ENCODE measurements at places on chromosomes 2 and 18.

DNA sequence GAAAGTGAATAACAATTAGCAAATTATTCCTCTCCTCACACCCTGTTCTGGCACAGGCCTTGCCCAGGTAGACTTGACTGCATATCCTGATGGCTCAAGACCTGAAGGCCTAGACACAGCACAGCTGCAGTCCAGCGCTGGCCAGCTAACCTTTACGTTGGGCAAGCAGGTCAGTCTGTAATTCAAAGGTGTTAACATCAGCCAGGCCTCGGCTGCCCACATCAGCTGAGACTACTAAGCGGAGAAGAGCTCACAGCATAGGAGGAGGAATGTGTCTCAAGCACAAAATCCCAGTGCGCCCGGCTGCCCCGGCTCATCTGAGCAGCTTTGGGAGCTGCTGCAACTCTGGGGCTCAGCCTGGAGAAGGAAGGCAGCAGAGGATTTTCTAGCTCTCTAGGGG lies 33.5 kb upstream of the OTOF start:
- DNase-seq: no peak

DNA sequence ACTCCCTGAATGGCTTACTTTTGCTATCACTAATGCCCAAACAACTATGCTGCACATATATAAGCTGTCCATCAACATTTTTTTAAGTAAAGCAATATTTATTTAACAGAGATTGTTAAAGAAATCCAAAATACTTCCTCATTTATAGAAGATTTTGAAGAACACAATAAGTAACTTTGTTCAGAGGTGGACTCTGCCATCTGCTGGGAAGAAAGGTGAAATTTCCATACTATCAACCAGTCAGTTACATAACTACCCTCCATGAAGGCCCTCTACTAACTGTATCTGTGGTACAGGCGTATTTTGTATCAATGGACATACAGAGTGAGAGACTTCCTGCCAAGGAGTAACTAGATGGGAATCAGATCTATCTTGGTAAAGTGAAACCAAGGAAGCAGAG lies 106.0 kb downstream of the DTNB start:
- DNase-seq: no peak

GRCh38 chr18:10951631-10952544 lies 197.5 kb downstream of the PIEZO2 start:
- DNase-seq: no peak

DNA sequence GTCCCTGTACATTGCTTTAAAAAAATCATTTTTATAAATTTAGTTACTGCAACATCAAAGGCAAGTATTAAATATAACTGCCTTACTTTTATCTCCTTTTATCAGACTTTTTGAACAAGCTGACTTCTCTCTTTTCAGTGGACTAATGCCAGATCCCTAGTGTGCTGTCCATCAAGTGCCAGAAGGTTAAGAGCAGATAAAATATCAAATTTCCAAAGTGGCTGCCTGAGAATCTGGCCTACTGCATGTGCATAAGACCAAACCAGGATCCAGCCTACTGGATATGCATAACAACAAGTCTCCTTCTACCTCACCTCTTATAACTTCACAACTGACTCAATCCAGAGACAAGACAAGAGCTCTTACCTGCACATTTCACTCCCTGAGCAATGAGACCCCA lies 59.8 kb upstream of the CHRNA1 start:
- no peak for DNase-seq

GRCh38 chr2:25430556-25430955 lies 88.8 kb upstream of the DNMT3A start:
- DNase-seq: no peak

DNA sequence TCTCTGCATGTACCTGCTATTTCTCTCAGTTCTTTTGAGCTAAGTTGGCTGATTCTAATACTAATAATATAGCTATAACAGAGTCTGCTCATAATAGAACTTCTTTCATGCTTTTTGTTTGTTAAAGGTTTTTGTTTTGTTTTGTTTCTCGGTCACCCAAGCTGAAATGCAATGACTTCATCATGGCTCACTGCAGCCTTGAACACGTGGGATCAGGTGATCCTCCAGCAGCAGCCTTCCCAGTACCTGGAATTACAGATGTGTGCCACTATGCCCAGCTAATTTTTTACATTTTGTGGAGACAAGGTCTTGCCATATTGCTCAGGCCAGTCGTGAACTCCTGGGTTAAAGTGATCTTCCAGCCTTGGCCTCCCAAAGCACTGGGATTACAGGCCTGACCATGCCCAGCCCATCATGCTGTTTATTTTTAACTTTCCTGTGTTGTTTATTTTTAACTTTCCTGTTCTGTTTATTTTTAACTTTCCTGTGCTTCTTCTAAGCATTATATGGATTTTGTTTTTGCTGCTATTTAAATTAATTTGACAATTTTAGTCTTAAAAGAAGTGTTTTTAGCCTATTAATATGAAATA lies 763.8 kb upstream of the CDH7 start:
- DNase-seq: no peak

DNA sequence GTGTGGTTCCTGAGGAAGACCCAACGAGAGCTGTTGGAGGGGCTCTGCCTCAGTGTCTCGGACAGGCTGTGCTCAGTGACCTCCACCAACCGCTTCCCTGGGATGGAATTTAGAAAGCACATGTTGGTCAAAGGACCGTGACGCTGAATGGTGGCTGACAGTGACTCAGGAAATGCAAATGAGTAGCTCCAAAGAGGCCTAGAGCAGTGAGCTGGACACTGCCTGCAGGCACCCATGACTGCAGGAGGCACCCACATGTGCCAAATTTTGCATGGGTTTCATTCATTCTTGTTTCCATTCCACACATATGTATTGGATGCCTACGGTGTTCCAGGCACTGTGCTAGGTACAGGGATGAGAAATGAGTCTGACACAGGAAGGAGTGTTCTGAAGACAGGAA lies 46.4 kb downstream of the ACKR3 start:
- DNase-seq: no peak

GRCh38 chr2:6384341-6384740 lies 481.4 kb downstream of the CMPK2 start:
- no peak for DNase-seq

DNA sequence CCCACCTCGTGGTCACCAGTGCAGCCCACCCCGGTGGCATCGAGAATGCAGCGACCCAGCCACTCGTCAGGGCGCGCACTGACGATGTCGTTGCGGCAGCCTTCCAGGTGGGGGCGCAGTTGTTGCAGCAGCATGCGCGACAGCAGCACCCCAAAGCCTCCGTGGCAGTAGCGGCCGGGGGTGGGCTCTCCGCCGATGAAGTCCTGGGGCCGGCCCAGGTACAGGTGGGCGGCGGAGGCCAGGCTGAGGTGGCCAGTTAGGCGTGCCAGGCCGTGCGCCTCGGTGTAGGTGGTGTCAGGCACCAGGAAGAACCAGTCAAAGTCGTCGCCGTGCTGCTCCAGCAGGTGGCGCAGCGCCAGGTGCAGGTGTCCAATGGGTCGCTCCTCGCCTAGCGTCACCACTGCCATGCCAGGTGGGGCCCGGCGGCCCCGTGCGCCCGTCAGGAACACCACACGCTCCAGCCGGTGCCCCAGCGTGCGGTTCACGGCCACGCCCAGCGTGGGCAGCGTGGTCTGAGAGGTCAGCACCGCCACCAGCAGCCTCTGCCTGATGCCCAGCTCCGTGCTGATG lies 1.9 kb downstream of the CHPF start:
- DNase-seq: peak; percentile 67

DNA sequence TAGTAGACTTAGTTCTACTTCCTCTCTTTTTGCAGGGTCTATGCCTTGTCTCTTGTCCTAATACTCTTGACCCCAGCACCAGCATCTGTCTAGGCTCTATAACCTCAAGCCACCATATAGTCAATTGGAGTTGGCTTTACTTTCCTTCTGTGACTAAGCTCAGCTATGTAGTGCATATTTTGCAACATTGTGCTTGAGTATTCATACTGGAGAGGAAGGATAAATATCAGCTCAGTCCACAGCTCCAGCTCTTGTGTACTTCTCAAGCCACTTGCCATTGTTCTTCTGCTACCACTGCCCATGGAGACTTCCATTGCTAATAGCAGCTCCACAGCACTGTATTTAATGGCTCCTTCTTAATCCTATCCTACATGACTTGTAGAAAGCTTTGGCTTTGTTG lies 35.5 kb upstream of the CD28 start:
- DNase-seq: no peak

GRCh38 chr2:241804326-241805229 lies 4.4 kb upstream of the NEU4 start:
- DNase-seq: no peak

GRCh38 chr2:241048949-241049343 lies 50.5 kb downstream of the SNED1 start:
- no peak for DNase-seq

GRCh38 chr2:146312899-146313298 lies 1531.9 kb upstream of the ACVR2A start:
- DNase-seq: no peak

DNA sequence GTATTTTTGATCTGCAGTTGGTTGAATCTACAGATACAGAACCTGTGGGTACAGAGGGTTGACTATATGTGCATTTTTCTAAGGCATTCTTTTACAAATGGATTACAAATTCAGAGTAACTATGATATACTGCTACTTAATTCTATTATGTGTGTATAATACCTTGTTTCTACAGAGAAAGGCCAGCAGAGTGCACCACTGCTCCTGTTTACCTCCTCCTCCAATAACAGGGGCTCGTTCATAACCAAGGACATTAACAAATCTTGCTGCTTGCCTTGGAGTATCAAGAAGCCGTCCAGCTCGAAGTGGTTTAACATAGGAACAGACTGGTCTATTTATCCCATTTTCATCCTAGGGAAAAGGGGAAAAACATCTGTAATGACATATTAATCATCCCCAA lies 16.4 kb downstream of the CEP76 start:
- DNase-seq: no peak

- DNase-seq: no peak
These were observed 174.0 kb upstream of the NT5C1B start for GRCh38 chr2:18763338-18763737.

DNA sequence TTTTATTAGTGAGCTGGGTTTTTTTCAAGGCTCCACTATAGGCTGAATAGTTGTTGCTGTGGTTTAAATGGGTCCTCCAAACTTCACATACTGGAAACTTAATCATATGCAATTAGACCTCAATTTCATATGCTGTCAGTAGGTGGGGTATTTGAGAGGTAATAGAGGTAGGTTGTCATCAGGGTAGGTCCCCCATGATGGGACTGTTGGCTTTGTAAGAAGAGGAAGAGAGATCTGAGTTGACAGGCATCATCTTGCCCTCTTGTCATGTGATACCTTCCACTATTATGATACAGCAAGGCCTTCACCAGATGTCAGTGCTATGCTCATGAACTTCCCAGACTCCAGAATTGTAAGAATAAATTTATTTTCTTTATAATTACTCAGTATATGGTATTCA lies 819.4 kb downstream of the LRP1B start:
- DNase-seq: no peak

DNA sequence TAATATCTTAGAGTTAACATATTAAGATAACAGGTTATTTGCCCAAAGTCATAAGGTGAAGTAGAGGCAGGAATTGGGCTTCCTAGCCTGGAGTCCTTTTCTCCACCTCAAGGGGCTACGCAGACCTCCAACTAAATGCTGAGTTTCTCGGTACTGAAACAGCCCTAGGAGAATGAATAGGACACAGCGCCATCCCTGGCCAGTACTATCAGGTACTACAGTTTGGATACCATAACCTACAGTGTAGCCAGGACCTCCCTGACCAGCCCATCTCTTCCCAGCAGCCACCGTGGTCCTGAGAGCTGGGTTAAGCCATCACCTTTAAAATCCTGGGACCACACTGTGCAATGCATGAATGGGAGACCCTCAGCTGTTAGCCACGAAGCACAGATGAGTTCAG lies 15.7 kb downstream of the CASP8 start:
- no peak for DNase-seq

GRCh38 chr2:231764760-231765159 lies 16.3 kb downstream of the PDE6D start:
- DNase-seq: no peak

DNA sequence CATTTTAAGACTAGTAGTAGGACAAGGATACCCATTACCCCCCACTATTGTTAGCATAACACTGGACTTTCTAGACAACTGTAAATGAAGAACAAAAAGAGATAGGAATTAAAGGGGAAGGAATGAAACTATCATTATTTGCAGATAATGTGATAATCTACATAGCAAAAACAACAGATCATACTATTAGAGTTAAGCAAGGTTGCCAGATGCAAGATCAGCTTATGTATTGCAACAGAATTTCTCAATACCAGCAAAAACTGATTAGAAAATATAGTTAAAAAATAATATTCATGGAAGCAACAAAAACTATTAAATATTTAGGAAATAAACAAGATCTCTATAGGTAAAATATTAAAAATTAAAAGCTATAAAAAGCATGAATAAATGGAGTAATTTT lies 194.4 kb upstream of the SPRED2 start:
- DNase-seq: no peak

DNA sequence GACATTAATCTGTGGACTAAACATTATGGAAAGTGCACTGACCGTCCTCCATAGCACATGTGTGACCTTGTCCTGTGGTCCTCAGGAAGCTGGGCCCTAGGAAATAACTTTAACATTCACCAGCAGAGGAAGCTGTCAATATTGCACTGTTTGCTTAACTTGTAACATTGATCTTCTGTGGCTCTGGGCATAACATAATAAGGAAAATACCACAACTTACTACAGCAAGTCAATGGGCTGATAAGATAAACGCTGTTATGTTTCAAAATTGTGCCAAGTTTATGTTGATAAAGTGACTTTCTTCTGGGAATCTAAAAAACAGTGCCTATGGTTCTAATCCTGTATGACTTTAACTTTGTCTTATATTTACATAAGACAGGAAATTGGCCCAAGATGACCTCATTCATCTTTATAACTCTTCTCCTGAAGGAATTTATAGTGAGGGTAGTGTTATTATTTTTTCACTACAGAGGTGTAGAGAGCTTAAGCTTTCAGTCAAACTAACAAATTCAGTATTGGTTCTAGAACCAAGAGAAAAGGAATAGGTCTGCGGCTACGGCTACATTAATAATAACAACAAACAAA lies 113.7 kb upstream of the MAP4K3 start:
- DNase-seq: no peak

- no peak for DNase-seq
These were observed 132.0 kb upstream of the ZSWIM2 start for GRCh38 chr2:186980787-186981550.

GRCh38 chr2:201558232-201558631 lies 85.1 kb downstream of the TMEM237 start:
- DNase-seq: no peak

DNA sequence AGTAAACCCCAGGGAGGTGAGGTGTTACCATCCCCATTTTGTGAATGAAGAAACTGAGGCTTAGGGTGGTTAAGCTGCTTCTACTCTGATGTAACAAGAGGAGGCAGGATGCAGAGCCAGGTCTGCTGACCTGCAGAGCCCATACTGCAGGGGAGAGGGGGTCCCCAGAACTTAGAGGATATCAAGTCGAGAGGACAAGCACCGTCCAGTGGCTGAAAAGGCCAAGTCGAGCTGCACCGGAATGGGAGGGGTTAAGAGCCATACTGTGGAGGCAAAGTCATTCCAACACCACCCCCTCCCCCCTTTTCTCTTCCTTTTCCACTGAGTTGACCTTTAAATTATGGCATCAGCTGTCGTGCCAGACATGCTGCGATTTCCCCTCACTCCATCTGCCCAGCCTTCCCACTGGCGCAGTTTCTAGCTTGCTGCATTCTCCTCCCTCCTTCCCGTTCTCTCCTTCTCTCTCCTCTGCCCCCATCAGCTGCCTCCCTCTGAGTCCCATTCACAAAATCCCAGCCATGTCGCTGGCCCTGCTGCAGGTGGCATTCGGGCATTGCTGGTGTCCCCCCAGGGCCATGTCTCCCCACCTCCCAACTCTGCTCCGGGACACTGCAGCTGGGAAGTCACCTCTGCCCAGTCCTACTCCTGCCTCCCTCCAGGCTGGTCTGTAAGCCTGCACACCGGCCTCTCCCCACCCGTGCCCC lies 346.9 kb downstream of the DYSF start:
- DNase-seq: no peak
